ENCODE measurements at places on chromosomes 7 and 10. TPM values are rescaled to one million over a fixed set of nuclear protein-coding genes. Genes with fewer than 3 reads are reported as not detected.
A peak's percentile ranks its signal among the peaks of the same experiment; 100 is the strongest.

Gene KCNIP2
- not detected for total RNA-seq

Gene COL13A1
- total RNA-seq = 17.3 TPM

- H3K4me3 ChIP-seq = no peak overlapping the region
- no peaks in the 10 kb centered on the region for H3K4me1 ChIP-seq
- H3K27me3 ChIP-seq = no peaks in the 10 kb centered on the region
- no peak overlapping the region for H3K27ac ChIP-seq
- H3K36me3 ChIP-seq = no peaks in the 10 kb centered on the region
- no peak for DNase-seq
Observed at GRCh38 chr7:54632696-54633095, 90.5 kb downstream of the VSTM2A start.

GRCh38 chr7:11436316-11436715 lies 395.7 kb downstream of the THSD7A start:
- H3K36me3 ChIP-seq = no peaks in the 10 kb centered on the region
- peak; percentile 62 for DNase-seq
- H3K27me3 ChIP-seq = no peaks in the 10 kb centered on the region
- H3K4me1 ChIP-seq = peaks cover 12% of the 10 kb centered on the region
- no peak overlapping the region for H3K4me3 ChIP-seq
- no peak overlapping the region for H3K27ac ChIP-seq

GRCh38 chr10:129712000-129712399 lies 245.0 kb downstream of the MGMT start:
- H3K4me1 ChIP-seq = no peaks in the 10 kb centered on the region
- no peak overlapping the region for H3K4me3 ChIP-seq
- H3K27me3 ChIP-seq = no peaks in the 10 kb centered on the region
- H3K27ac ChIP-seq = no peak overlapping the region
- DNase-seq = no peak
- H3K36me3 ChIP-seq = no peaks in the 10 kb centered on the region
